ENCODE measurements at places on chromosomes 13 and 19. TPM values are rescaled to one million over a fixed set of nuclear protein-coding genes. Genes with fewer than 3 reads are reported as not detected.

TMEM86B gene
- 4.3 TPM for total RNA-seq

LYPD3 gene
- 0.75 TPM for total RNA-seq

ZNF587 gene
- total RNA-seq: 27.3 TPM

KLF12 gene
- total RNA-seq: 10.2 TPM
